Lower lobe of right lung (tissue), 2 donors: ENCODE measurements at places on chromosomes 3 and 15. TPM values are rescaled to one million over a fixed set of nuclear protein-coding genes. Genes with fewer than 3 reads are reported as not detected.

DNA sequence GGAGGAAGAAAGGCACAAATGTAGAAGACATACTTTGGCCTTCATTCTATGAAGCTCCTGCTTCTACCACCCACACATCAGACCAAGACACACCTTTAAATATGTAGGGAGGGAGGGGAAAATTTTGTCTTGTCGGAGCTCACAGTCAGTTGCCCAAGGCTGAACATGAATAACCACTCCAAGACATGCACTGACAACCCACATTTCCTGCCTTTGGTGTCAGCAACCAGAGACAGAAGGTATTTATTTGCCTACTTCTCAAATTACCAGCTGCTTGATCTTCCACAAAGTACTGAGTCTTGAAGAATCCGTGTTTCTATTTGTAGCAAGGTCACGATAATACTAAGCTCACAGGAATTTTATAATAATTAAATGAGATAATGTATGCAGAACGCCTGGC, 169.7 kb downstream of the KCNMB2 start:
- no peak overlapping the region for H3K27ac ChIP-seq
- H3K4me3 ChIP-seq, result no peak overlapping the region
- DNase-seq, result no peak
- H3K36me3 ChIP-seq, result no peaks in the 10 kb centered on the region
- no peaks in the 10 kb centered on the region for H3K27me3 ChIP-seq

DNA sequence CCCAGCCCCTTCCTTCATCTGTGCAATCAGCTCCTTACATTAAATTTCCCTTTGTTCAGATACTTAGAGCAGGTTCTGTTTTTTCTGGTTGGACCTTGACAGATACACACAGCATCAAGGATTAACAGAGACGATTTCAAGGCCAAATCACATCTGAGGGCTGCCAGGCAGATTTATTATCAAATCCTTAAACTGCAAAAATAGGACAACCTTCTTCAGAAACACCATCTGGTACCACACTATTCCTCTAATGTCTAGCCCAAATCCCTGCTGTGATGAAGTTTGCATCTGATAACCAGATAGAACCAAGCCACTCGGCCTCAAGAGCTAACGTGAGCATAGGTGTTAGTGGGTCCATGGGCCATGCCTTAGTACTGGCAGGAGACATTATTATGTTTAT, 250.7 kb upstream of the PROK2 start:
- H3K36me3 ChIP-seq, result no peaks in the 10 kb centered on the region
- DNase-seq, result no peak
- H3K27ac ChIP-seq, result no peak overlapping the region
- H3K27me3 ChIP-seq, result no peaks in the 10 kb centered on the region
- H3K4me1 ChIP-seq, result no peaks in the 10 kb centered on the region
- no peak overlapping the region for H3K4me3 ChIP-seq

DNA sequence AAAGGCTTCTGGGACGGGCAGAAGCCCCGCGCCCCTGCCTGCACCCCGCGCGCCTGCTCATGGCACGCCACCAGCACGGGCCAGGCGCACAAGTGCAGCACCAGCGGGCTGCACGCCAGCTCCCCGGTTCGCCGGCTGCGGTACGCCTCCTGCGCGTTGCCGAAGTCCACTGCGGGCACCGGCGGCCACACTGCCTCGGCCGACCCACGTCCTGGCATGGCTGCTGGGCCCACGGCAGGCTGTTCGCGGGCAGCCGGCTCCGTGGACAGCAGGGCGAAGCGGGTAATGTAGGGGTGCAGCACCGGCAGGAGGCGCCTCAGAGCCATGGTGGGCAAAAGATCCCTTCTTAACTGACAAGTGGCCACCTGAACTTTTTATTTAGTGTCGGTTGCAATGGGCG, 34.8 kb downstream of the MCCC1 start:
- no peaks in the 10 kb centered on the region for H3K4me1 ChIP-seq
- H3K27me3 ChIP-seq, result no peaks in the 10 kb centered on the region
- H3K36me3 ChIP-seq, result peaks cover 48% of the 10 kb centered on the region
- DNase-seq, result no peak
- no peak overlapping the region for H3K27ac ChIP-seq

DNA sequence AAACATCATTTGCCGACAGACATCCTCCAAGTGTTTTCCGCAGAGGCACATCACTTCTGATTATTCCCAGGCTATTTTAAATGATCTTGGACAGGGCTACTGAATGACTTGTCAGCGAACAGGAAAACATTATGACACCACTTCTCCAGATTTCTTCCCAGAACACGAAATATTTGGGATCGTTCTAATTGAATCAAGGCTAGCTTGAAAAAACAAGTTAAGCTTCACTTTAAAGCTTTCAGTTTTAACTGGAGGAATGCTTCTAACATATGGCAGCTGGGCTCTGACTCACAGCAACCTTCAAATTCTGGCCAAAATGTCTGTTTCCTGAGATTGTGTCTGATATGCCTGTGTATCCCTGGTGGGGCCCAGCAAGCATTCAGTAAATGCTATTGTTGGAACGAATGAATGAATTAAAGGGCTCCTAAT, 127.0 kb upstream of the ICE2 start:
- no peaks in the 10 kb centered on the region for H3K4me1 ChIP-seq
- H3K4me3 ChIP-seq, result peak overlapping the region; percentile 6
- H3K27me3 ChIP-seq, result no peaks in the 10 kb centered on the region
- no peak overlapping the region for H3K27ac ChIP-seq

- H3K27me3 ChIP-seq, result no peaks in the 10 kb centered on the region
- no peak overlapping the region for H3K27ac ChIP-seq
- DNase-seq, result no peak
- no peak overlapping the region for H3K4me3 ChIP-seq
These were observed 78.5 kb downstream of the TMCO5A start for GRCh38 chr15:38012894-38013293.

DNA sequence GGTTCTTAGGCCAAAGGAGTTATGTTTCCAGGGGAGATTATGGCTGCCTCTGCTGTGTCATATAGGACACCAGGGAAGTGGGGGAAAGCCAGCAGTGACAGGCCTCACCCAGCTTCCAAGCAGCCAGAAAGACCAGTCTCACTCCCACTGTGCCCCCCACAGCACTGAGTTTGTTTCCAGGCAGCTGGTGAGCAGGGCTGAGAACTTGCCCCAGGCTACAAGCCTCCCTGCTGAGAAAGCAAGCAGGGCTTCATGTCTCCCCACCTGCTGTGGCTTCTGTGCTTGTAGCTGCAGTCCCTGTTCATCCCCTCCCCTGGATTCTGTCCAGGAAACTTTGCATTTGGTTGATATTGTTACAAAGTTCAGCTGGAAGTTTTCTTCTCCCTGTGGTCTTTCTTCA, 376.3 kb downstream of the PDCD6IP start:
- no peaks in the 10 kb centered on the region for H3K27me3 ChIP-seq
- DNase-seq, result no peak
- no peaks in the 10 kb centered on the region for H3K36me3 ChIP-seq
- H3K27ac ChIP-seq, result no peak overlapping the region

GRCh38 chr3:42398080-42398479, 12.3 kb downstream of the LYZL4 start:
- H3K4me3 ChIP-seq, result no peak overlapping the region
- DNase-seq, result no peak
- no peak overlapping the region for H3K27ac ChIP-seq
- H3K36me3 ChIP-seq, result no peaks in the 10 kb centered on the region
- H3K4me1 ChIP-seq, result no peaks in the 10 kb centered on the region

- no peak overlapping the region for H3K4me3 ChIP-seq
- no peaks in the 10 kb centered on the region for H3K27me3 ChIP-seq
- no peaks in the 10 kb centered on the region for H3K36me3 ChIP-seq
- no peak overlapping the region for H3K27ac ChIP-seq
These were observed 68.1 kb downstream of the MYH15 start for GRCh38 chr3:108442281-108442680.

DNA sequence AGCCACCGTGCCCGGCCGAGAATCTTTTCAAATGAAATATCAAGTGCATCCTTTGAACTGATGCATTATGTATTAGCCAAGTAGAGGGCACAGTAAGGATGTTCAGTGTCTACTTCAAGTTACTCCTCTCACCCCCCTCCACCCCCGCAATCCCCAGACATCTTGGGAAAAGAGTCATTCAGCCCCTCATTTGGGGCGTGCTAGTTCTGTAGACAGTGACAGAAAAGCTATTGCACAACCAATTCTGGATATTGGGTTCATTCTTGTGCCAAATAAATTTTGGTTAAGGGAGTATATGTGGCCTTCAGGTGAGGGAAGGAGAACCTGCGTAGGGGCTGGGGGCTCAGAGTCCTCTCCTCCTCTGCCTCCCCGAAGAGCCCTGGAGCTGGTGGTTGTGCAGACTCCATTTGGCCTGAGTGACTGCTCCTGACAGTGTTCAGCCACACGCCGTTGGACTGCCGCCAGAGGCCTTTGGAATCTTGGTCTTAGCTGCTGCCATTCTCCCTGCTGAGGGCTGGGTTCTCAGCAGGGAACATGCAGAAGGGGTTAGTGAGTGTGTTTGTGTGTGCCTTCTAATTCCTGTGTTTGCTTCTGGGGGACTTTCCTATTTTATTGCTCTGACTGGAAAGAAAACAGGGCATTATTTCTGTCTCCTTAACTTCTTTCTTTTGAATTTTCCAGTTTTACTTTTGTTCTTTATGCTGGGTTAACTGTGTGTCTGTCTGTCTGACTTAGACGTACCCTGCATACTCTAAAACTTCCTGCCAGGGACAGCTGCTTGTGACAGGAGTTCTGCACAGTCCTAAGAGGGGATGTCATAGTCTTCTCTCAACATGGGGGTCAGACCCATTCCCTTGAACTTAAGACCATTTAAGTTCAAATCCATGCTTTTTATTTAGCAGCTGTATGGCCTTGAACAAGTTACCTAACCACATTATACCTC, 21.0 kb downstream of the RARB start:
- H3K27me3 ChIP-seq, result no peaks in the 10 kb centered on the region
- no peak overlapping the region for H3K4me3 ChIP-seq
- peak overlapping the region; percentile 13 for H3K27ac ChIP-seq

GRCh38 chr3:78979028-78979427, 788.8 kb downstream of the ROBO1 start:
- no peaks in the 10 kb centered on the region for H3K4me1 ChIP-seq
- no peaks in the 10 kb centered on the region for H3K27me3 ChIP-seq
- H3K36me3 ChIP-seq, result no peaks in the 10 kb centered on the region
- H3K4me3 ChIP-seq, result no peak overlapping the region
- H3K27ac ChIP-seq, result no peak overlapping the region

DNA sequence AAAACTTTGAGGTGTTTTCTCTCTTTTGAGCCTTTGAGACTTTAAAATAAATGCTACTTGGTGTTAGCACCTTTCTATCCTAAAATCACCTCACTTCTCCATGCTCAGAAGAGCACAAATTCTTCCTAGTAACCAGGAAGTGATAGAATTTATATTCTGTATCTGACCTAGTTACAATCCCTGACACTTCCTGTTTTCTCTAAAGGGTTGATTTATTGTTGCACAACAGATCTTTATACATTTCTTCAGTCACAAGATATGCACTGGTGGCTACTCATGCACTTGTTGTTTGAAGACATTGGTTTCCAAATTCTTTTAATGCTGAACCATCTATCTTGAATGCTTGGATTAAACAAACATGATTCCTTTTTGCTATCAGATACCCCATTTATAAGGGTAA, 47.2 kb upstream of the CNTN3 start:
- no peak overlapping the region for H3K4me3 ChIP-seq
- no peaks in the 10 kb centered on the region for H3K4me1 ChIP-seq
- no peaks in the 10 kb centered on the region for H3K36me3 ChIP-seq
- DNase-seq, result no peak
- no peak overlapping the region for H3K27ac ChIP-seq

DNA sequence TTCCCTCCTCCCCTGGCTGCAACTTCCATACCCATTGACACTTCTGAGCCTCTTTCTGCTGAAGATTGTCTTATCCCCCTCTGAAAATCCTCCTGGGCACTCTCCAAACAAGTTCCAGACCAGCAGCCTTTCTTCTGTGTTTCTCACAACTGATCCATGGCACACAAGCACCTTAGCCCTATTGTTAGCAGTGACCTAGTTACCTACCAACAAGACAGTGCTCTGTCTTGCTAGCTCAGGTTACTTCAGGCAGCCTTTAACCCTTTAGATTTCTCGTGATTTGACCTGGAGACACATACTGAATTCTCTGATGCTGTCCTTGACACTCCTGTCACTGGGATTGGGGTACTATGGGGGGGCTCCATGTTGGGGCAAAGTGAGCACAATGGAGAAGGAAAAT, 82.1 kb downstream of the GTF2E1 start:
- no peak overlapping the region for H3K4me3 ChIP-seq
- no peak for DNase-seq
- H3K36me3 ChIP-seq, result no peaks in the 10 kb centered on the region
- H3K4me1 ChIP-seq, result no peaks in the 10 kb centered on the region

GRCh38 chr3:54079314-54079713, 43.0 kb upstream of the CACNA2D3 start:
- no peaks in the 10 kb centered on the region for H3K4me1 ChIP-seq
- DNase-seq, result no peak
- no peak overlapping the region for H3K4me3 ChIP-seq
- no peaks in the 10 kb centered on the region for H3K27me3 ChIP-seq

GRCh38 chr15:93920204-93920603, 311.2 kb upstream of the MCTP2 start:
- H3K27me3 ChIP-seq, result no peaks in the 10 kb centered on the region
- DNase-seq, result no peak
- H3K27ac ChIP-seq, result no peak overlapping the region
- no peaks in the 10 kb centered on the region for H3K4me1 ChIP-seq
- no peaks in the 10 kb centered on the region for H3K36me3 ChIP-seq
- H3K4me3 ChIP-seq, result no peak overlapping the region

CD86 gene
- 29.5 TPM for total RNA-seq

ISLR2 gene
- total RNA-seq, result 1.2 TPM

CPN2 gene
- not detected for total RNA-seq

FES gene
- 51.0 TPM for total RNA-seq

NFKBIZ gene
- total RNA-seq, result 76.2 TPM

GPR62 gene
- total RNA-seq, result not detected
